Activated CD4-positive, alpha-beta T cell treated with anti-CD3 and anti-CD28 coated beads, Interleukin-2, Interleukin-6, amounts not matched to agents 100 ng/mL and 50 ng/mL, durations not matched to agents 16 hours and 8 hours (primary cell): ENCODE measurements at places on chromosomes 11 and 22.

DNA sequence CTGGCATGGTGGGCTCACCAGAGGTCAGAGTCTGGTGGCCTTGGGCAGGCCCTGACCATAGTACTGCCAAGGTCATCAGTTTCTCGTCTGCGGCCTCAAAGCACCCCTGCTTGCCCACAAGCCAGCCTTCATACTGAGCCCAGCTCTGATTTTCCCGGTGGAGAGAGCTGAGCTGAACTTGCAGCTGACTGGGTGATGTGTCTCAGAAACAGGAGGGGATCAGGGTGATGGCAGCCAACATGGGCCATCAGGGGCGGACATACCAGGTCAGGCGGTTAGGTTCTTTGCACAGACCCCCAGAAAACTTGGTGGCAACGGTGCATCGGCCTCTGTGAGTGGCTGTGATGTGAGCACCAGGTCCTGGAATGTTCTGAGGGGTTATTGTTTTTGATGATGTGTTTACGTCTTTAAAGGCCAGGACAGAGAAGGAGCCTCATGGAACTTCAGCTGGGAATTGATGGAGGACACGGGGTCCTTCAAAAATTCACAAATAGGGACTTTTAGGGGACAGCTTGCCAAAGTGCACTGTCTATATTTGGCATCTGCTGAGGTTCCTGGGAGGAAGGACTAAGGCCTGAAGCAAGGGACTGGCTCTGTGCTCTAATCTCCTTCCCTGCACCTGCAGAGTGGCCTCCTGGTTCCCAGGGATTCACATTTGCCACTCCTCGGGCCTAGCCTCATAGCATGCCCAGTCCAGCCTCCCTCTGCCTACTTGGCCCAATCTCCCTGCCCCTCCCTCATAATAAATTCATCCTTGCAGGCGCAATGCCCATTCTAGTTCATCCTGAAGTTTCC, 131.2 kb downstream of the OSBP2 start:
- DNase-seq: no peak

DNA sequence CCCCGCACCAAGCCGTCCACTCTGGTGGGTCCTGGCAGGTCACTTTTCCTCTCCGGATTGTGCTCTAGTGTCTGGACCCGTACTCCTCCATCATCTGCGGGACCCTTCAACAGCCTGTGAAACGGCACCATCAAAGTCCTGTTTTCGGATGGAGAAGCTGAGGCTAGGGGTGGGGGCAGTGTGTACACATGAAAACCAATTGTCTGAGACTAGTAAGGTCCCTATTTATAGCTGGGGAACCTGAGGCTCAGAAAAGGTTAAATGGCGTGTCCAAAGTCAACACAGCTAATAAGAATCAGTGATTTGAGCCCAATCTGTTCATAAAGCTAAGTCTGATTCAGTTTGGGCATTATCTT, 668 bp upstream of the LRRC32 start:
- no peak for DNase-seq

- no peak for DNase-seq
These were observed 59.5 kb downstream of the NECTIN1 start for GRCh38 chr11:119669487-119669886.

DNA sequence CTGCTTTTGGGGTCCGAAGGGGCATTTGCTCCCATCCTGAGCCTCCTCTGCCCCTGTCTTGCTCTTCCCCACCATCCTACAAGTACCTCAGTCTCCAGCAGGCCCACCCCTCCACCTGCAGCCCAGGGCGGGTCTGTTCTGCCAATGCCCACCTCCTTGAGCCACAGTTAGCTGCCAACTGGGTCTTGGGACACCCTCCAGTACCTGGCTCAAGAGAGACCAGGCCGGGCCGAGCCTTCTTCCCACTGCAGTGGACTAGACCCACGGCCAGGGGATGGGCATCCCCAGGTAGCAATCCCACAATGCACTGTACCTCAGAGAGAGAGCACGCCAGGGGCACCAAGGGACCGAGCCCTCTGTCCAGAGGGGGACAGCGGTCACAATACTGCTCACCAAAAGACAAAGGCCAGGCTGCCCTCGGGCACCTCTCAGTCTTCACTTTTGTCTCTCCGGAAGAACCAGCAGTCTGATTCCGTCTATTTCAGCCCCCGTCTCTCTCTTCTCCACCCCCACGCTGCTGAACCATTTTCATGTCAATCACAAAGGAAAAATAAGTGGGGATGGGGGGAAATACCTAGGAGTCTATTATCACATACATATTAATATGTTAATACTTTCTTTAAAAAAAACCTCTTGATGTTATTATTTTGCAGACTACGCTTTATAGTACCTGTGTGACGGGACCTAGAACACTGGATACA, 51.7 kb downstream of the SYT13 start:
- DNase-seq: no peak

DNA sequence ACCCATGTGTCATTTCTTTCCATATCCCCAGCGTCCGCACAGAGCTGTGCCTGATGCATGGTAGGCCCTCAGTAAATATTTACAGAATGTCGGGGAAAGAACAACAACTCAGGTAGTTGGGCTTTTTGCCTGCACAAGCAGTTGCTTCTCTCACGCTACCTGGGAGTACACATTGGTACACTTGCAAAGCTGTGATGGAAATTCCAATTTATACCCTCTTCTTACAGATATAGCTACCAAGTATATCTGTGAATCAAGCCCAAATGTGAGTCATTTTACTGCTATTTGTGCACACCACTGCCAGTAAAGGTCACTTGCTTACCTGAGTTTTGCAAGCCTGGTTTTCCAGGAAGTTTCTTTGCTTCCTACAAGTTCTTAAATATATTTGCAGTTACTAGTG, 333.0 kb upstream of the NARS2 start:
- DNase-seq: no peak

DNA sequence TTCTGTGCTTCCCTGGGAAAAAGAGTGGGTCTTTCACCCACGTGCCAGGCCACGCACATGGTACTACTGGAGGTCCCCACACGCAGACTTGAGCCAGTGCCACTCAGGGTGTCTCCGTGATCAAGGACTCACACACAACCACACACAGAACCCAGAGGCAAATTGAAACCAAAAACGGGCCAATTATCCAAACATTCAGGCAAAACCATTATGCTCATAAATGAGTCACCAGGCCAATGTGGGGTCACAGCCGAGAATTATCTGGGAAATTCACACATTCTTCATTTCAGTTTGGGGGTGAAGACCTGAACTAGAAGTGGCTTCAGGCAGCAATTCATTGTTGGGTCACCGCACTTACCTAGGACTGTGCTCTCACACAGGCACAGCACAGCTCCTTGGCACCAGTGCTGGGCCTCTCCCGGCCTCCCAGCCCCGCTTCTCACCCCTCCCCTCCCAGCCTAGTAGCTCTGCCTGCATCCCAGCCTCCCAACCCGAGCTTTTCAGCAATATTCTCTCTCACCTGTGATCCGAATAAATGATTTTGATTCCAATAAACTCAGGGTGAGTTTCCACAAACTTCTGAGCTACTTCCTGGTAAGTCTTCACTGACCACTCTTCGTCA, 28.0 kb downstream of the ADA2 start:
- DNase-seq: no peak

- no peak for DNase-seq
These were observed 942 bp upstream of the TSPAN18 start for GRCh38 chr11:44725757-44726282.

GRCh38 chr11:103076361-103076760, 15.6 kb downstream of the DCUN1D5 start:
- no peak for DNase-seq

GRCh38 chr11:35126000-35126878, 12.7 kb upstream of the CD44 start:
- peak; percentile 76 for DNase-seq

DNA sequence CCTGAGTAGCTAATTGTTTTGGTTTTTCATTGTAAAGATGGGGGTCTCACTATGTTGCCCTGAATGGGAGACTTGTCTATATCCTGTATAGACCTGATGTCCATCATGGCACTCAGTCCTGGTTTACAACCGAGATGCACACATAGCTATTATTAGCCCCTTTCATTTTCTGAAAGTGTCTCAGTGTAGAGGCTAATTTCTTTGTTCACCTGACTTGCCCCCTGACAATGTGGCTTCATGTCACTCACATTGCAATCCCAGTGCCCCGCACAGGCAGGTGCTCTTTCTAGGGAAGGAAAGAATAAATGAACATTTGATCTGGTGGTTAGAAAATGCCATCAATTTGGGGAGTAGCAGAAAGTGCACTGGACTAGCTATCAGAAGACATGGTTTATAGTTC, 13.1 kb upstream of the KDM2A start:
- DNase-seq: no peak

- DNase-seq: no peak
These were observed 89.5 kb upstream of the B3GAT1 start for GRCh38 chr11:134501406-134502152.

DNA sequence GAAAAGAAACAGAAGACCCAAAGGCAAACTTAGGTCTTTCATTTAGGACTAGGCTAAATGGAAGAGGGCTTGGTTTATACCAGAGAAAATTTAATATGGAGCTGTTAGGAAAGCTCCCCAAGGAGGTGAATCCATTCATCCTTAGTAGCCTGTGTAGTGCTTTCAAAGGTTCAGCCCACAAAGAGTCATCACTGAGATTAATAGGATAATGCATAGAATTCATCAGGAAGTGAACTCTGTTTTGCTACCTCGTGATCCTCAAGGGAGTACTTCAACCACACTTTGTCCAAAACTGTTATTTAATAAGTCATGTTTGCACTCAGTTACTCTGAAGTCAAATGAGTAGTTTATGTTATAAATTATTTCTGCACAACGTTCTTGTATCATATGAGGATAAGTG, 43.3 kb upstream of the MMP7 start:
- DNase-seq: no peak

DNA sequence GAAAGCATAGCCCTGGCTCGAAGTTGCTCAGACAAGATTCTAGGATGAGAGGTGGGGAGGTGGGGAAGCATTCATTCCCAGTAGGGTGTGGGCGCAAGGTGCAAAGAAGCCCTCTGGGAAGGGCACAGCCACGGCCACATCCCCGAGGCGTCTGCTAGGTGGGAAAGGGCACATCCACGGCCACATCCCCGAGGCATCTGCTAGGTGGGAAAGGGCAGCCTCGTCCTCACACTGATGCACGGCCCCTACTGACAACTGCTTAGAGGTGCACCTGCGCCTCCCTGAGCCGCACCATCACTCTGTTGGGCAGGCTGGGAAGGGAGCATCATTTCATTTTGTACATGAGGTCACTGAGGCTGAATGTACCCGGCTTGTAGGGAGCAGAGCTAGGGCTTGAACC, 94.6 kb upstream of the PITPNB start:
- no peak for DNase-seq

GRCh38 chr11:87870086-87870485, 305.2 kb downstream of the RAB38 start:
- no peak for DNase-seq

DNA sequence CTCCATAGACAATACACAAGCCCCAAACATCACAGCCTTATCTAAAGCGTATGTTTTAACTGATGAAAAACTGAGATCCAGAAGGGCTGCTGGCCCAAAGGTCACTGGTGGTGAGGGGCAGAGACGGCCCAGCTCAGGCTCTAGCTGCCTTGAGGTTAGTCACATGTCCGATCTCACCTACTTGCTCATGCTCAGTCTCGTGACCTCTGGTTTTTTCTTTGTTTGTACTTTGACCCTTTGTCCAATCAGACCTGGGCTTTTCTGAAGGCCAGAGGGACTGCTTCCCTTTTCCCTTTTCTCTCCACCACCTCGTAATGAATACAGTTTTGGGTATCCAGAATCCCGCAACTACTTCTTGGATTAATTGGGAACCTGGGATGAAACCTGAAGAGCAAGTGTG, 28.6 kb downstream of the MMP20 start:
- no peak for DNase-seq

GRCh38 chr11:102317768-102318103, 452 bp downstream of the BIRC3 start:
- no peak for DNase-seq

GRCh38 chr11:72085621-72086351, 5.1 kb downstream of the LRRC51 start:
- no peak for DNase-seq
